Activated CD4-positive, alpha-beta T cell treated with anti-CD3 and anti-CD28 coated beads for 48 hours (primary cell): ENCODE measurements at places on chromosomes 2 and 18.

DNA sequence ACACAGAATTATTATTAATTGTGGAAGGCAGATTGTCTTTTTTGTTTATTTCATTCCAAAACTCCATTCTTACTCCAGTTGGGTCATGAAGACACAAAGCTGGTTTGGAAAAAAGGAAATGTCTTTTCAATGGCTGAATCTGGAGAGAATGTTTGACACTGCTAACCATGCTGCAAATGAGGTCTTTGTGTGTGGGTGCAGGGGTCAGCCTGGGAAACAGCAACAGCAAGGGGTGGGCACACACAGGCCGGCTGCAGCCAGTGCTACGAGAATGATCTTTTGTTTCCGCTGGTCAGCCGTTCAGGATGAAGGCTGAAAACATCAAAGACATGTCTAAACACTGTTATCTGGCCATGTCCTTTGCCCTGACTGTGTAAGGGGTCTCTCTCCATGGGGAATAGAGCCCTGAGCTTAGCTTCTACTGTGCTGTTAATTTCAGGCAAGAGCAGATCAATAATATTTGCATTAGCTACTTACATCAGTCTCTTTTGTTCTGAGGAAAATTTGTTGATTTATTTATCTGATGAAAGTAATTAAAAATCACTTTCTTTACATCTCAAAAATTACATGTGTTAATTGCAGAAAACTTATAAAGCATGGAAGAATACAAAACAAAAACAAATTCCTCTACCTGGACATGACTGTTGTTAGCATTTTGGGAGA lies 33.3 kb upstream of the E2F6 start:
- DNase-seq, result no peak

- DNase-seq, result no peak
Measured at GRCh38 chr2:140595107-140595506, 1535.7 kb downstream of the LRP1B start.

- peak; percentile 69 for DNase-seq
Measured at GRCh38 chr2:105754011-105754410, 9.3 kb downstream of the NCK2 start.

GRCh38 chr2:46776687-46777327 lies 138.8 kb downstream of the MCFD2 start:
- DNase-seq, result peak; percentile 74

GRCh38 chr18:64044616-64045015 lies 74.7 kb downstream of the SERPINB8 start:
- DNase-seq, result no peak
